ENCODE measurements at places on chromosomes 6 and 20.

DNA sequence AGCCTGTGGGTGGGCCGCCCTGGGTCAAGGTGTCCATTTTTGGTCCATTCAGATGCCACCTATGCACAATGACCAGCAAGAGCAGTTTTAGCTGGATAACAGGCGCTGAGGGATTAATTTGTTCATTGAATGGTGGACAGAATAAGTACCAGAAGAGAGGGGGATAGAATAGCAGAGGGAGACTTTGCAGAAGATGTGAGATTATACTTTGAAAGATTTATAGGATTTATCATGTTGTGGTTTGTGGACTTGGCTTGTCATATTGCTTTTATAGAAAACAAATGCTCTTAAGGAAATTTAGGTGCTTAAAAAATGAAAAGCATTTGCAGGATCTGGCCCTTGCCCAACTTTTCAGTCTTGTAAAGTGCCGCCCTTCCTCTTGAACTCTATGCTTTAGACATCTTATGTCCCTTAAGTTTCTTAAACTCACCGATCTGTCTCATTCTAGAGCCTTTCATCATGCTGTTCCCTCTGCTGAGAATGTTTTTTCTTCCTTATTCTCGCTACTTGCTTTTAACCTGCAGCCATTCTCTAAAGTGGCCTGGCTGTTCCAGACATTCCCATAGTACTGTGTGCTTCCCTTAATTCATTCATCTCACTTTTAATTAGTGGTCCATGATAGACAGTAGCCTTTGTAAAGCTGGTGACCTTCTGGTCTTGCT is 42.5 kb downstream of the CD109 start:
- H3K4me3 ChIP-seq, result no peak overlapping the region
- no peak for DNase-seq
- no peak overlapping the region for H3K27ac ChIP-seq
- H3K27me3 ChIP-seq, result no peaks in the 10 kb centered on the region

DNA sequence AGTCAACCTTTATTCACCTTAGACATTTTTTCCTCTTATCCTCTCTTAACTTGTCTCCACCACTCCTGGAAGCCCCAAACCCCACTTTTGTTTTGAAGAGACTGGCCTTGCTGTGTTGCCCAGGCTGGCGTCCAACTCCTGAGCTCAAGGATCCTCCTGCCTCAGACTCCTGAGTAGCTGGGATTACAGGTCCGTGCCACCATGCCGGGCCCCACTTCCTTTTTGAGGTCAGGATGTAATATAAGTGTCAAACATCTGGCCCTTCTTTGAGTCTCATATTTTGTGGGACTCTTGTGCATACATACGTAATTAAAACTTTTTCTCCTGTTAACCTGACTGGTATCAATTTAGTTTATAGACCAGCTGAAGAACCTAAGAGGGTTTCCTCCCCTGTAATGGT is 1.4 kb upstream of the CDK19 start:
- no peak for DNase-seq
- no peaks in the 10 kb centered on the region for H3K27me3 ChIP-seq
- H3K27ac ChIP-seq, result peak overlapping the region; percentile 93
- H3K4me3 ChIP-seq, result no peak overlapping the region

GRCh38 chr6:108543175-108543940 is 17.4 kb upstream of the FOXO3 start:
- no peaks in the 10 kb centered on the region for H3K36me3 ChIP-seq
- H3K4me3 ChIP-seq, result no peak overlapping the region
- peaks cover 4% of the 10 kb centered on the region for H3K27me3 ChIP-seq
- H3K27ac ChIP-seq, result no peak overlapping the region

DNA sequence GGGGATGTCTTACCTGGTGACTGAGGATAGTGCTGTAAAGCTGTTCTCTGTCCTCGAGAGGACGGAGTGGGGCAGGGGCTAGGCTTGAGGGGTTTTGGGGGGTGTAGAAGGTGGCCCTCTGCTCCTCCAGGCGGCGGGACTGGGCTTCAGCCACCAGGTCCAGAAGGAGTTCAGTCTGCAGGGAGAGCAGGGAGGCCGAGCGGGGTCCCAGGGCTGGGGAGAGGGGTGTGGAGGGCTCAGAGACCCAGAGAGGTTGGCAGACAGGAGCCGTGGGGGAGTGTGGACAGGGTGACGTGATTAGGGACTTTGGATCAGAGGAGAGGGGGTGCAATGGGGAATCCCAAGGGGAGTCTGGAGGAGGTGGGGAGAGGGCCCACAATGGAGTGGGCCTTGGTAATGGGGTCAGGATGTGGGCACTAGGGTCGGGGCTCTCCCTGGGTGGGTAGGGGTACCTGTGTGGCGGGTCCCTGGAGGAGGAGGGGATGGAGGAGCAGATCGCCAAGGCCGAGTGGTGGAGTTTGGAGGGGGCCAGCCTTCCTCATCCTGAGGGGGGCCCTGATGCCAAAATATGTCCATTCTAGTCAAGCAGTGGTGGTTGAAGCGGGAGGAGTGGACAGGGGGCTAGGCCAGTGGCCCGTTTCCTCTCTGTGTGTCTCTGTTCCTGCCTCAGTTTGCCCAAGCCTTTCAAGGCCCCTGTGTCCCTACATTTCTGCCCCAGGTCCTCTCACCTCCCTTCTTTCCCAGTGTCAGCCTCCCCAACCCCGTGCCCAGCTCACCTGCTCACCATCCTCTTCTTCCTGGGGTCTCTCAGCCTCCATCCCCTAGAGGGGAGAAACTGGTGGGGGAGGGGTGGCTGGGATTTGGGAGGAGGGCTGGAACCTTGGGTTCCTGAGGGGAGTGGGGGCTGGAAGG is 491 bp downstream of the GPSM3 start:
- H3K36me3 ChIP-seq, result peaks cover 12% of the 10 kb centered on the region
- peaks cover 50% of the 10 kb centered on the region for H3K4me1 ChIP-seq
- DNase-seq, result peak; percentile 36

DNA sequence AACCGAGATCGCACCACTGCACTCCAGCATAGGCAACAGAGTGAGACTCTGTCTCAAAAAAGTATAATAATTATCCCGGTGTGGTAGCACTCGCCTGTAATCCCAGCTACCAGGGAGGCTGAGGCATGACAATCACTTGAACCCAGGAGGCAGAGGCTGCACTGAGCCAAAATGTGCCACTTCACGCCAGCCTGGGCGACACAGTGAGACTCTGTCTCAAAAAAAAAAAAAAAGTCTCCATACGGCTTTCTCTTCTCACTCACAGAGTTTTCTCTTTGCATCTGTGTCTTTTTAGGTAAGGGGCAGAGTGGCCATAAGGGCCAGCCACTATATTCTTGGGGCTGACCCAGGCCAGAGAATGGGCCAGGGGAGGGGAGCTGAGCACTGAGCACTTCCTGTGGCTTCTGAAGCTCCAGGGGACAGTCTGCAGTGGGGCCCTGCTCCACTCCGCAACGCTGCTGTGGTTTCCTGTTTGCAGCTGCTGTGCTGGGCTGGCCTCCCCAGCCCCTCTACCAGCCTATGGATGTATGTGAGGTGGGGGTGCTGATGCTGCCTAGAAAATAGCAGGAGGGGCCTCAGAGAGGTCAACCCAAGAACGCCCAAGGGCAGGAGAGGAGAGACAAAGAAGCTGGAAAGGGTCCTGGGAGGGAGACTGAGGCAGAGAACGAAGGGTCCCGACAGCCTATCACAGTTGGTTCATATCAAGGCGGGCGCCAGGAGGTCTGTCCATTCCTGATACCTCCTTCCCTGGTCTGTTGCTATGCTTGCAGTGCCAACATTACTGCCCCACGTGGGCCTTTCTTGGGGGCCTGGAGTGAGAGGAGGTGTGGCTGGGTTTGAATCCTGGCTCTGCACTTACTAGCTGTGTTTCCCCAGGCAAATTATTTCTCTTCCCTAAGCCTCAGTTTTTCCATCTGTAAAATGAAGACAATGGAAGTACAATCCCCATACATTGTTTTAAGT is 16.0 kb downstream of the SLA2 start:
- peak; percentile 8 for DNase-seq
- no peaks in the 10 kb centered on the region for H3K27me3 ChIP-seq
- peak overlapping the region; percentile 47 for H3K27ac ChIP-seq
- peaks cover 53% of the 10 kb centered on the region for H3K36me3 ChIP-seq
- peaks cover 18% of the 10 kb centered on the region for H3K4me1 ChIP-seq

DNA sequence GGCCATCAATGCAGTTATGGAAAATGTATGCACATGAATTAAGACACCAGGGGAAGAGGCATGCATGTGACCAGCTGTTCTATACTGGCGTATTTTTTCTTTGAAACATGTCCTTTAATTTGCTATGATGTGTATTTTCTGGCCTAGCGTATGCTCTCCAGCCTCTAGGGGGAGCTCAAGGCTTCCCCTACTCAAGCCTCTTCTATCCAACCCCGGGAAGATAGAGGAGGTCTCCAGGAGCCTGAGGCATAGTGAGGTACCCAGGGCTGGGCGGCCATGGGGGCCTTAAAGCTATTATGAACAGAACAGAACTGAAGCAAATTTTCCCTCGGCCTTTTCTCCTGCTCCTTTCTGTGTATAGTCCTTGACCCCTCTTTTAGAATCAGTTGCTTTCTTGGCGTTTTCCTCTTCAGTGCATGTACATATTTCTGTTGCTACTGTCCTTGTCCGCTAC is 528.9 kb downstream of the MAFB start:
- no peaks in the 10 kb centered on the region for H3K36me3 ChIP-seq
- H3K27ac ChIP-seq, result no peak overlapping the region
- H3K27me3 ChIP-seq, result no peaks in the 10 kb centered on the region
- no peak for DNase-seq

- no peak for DNase-seq
- H3K36me3 ChIP-seq, result peaks cover 15% of the 10 kb centered on the region
- H3K27ac ChIP-seq, result peak overlapping the region; percentile 6
- no peaks in the 10 kb centered on the region for H3K27me3 ChIP-seq
These were observed 23.0 kb downstream of the MAP1LC3A start for GRCh38 chr20:34581341-34582184.

- peak overlapping the region; percentile 0 for H3K27ac ChIP-seq
- H3K4me1 ChIP-seq, result peaks cover 46% of the 10 kb centered on the region
- DNase-seq, result no peak
- H3K4me3 ChIP-seq, result peak overlapping the region; percentile 46
- peaks cover 21% of the 10 kb centered on the region for H3K36me3 ChIP-seq
These were observed 12.1 kb downstream of the SYNGAP1 start for GRCh38 chr6:33431880-33432541.

- H3K4me1 ChIP-seq, result no peaks in the 10 kb centered on the region
- no peak overlapping the region for H3K4me3 ChIP-seq
- no peak overlapping the region for H3K27ac ChIP-seq
- no peak for DNase-seq
- H3K36me3 ChIP-seq, result no peaks in the 10 kb centered on the region
These were observed 208.8 kb downstream of the TSHZ2 start for GRCh38 chr20:53180928-53181362.

DNA sequence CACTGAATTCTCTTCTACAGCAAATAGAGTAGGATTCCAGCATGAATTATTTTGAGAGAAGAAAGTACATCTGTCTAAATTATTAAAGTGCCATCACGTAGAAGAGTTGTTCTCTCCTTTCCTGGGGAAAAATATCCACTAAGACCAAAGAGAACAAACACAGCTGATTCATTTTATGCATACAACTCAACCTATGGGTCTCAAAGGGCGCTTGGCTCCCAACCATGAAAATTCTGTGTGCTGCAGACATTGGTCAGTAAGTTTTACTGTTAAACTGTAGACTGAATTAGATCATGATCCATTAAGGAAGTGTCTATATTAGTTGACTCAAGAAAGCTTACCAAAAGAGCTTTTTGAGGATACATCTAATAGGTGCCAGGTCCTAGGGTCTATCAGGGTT is 83.5 kb downstream of the FRK start:
- no peaks in the 10 kb centered on the region for H3K27me3 ChIP-seq
- no peak for DNase-seq
- no peaks in the 10 kb centered on the region for H3K4me1 ChIP-seq
- no peak overlapping the region for H3K4me3 ChIP-seq

DNA sequence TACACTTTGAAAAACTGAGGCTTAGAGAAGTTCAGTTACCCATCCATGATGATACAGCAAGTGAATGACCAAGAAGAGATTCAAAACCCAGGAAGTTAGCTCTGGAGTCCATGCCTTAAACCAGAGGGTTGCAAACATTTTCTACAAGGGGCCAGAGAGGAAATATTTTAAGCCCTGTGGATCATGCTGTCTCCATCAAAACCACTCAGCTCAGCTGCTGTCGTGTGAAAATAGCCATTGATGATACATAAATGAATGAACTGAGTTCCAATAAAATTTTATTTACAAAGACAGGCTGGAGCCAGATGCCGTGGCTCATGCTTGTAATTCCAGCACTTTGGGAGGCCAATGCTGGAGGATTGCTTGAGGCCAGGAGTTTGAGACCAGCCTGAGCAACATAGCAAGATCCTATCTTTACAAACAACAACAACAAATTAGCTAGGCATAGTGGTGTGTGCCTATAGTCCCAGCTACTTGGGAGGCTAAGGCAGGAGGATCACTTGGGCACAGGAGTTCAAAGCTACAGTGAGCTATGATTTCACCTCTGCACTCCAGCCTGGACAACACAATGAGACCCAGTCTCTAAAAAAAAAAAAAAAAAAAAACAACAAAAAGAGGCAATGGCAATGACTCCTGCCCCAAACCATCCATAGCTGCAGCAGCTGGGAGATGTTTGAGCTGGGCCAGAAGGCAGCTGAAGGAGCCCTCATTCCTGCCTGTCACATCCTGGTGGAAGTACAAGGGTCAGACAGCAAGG is 44.1 kb upstream of the RIN2 start:
- no peak overlapping the region for H3K4me3 ChIP-seq
- H3K27ac ChIP-seq, result no peak overlapping the region
- H3K27me3 ChIP-seq, result no peaks in the 10 kb centered on the region
- no peaks in the 10 kb centered on the region for H3K4me1 ChIP-seq
- H3K36me3 ChIP-seq, result no peaks in the 10 kb centered on the region

- no peak overlapping the region for H3K27ac ChIP-seq
- H3K4me3 ChIP-seq, result no peak overlapping the region
- no peaks in the 10 kb centered on the region for H3K4me1 ChIP-seq
- no peaks in the 10 kb centered on the region for H3K36me3 ChIP-seq
- H3K27me3 ChIP-seq, result no peaks in the 10 kb centered on the region
These were observed 75.6 kb downstream of the INSM1 start for GRCh38 chr20:20443504-20443903.

GRCh38 chr20:53036992-53037391 is 64.8 kb downstream of the TSHZ2 start:
- no peaks in the 10 kb centered on the region for H3K36me3 ChIP-seq
- no peaks in the 10 kb centered on the region for H3K27me3 ChIP-seq
- DNase-seq, result no peak
- H3K27ac ChIP-seq, result no peak overlapping the region

DNA sequence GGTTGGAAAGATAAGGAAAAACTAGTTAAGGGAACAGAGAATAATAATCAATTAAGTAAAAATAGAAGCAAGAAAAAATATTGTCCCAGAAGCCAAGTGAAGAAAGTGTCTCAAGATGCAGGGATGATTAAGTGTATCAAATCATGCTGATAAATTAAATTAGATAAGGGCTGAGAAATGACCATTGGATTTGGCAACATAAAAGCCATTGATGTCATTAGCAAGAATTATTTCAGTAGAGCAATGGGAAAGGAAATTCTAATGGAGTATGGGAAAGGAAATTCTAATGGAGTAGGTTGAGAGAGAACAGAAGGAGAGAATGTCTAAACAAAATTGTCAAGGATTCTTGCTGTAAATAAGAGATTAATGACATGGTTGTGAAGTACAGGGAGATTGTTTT is 146.8 kb downstream of the TFAP2B start:
- no peaks in the 10 kb centered on the region for H3K36me3 ChIP-seq
- no peak for DNase-seq
- H3K4me1 ChIP-seq, result no peaks in the 10 kb centered on the region

GRCh38 chr20:1346315-1346969 is 17.5 kb upstream of the SDCBP2 start:
- no peaks in the 10 kb centered on the region for H3K4me1 ChIP-seq
- peaks cover 1% of the 10 kb centered on the region for H3K36me3 ChIP-seq
- no peak overlapping the region for H3K27ac ChIP-seq
- H3K27me3 ChIP-seq, result no peaks in the 10 kb centered on the region
- no peak for DNase-seq

Data from effector memory CD4-positive, alpha-beta T cell (primary cell).